ENCODE measurements at places on chromosomes 7 and 10.

- DNase-seq = peak; percentile 57
Observed at GRCh38 chr7:135147899-135148721, at the start of gene TMEM140. Gene TMEM140, plus strand, starts transcription at chr7:135148072. Its CDS starts 16,370 bp downstream, at chr7:135164442.

GRCh38 chr10:17443707-17444387, 10.5 kb downstream of the ST8SIA6 start:
- DNase-seq = no peak

DNA sequence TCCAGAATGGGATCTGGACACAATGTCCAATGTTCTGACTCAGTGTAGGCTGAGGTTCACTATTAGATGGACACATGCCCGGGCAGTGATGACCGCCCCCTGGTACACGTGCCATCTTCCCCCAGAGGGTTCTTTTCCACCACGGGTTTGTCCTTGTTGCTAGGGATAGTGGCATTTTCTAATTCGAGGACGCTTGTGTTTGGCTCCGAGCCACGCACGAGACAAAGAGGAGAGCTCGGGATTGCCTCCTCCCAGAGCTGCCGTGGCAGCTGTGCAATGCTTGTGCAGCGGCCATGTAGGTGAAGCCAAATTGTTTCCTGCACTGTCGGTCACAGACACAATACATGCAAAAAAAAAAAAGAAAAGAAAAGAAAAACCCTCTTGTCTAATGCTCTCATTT, 207.5 kb downstream of the PAXIP1 start:
- no peak for DNase-seq

DNA sequence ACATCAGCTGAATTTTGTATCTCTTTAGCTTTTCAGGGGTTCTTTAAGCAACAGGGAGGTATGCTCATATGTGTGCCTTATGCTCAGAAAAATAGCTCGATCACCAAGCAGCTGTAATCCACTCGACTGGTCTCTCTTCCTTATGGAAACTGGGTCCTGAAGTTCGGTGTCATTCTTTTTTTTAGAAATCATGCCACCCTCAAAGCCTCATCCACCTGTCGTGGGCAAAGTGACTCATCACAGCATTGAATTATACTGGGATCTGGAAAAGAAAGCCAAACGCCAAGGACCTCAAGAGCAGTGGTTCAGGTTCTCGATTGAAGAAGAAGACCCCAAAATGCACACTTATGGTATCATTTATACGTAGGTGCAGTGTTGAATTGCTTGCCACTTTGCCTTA, 83.6 kb downstream of the FANK1 start:
- no peak for DNase-seq

- DNase-seq = no peak
Observed at GRCh38 chr10:79056361-79056735, 12.4 kb upstream of the ZMIZ1 start.

- DNase-seq = no peak
Observed at GRCh38 chr10:103417601-103418000, 21.2 kb downstream of the PDCD11 start.

- no peak for DNase-seq
Observed at GRCh38 chr10:34254596-34254995, 560.5 kb downstream of the PARD3 start.

GRCh38 chr7:104836976-104837375, 177.0 kb upstream of the KMT2E start:
- no peak for DNase-seq

DNA sequence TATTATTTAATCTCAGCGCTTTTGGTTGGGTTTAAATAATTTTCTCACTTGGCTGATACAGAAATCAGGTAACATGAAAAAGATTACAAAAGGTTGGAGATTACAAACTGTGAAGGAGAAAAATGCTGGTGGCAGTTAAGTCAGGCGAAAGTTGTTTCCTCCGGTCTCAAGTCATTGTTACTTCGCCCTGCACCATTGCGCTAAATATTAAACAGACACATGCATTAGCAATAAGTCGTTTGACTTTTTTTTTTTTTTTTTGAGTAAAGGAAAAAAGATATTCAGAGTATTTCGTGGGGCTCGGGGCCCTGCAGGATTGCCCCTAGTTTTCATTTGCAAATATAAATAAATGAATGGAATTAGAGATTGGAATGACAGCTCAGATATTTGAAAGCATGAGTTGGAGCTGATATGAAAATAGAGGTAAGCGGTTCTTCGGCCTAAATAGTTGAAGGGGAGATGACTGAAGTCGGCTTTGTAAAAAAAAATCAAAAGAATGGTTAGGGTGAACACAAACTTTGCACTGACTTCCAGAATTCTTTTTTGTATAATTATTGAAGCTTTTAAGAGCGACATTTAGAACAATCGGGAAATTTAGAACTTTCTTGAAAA, 914 bp downstream of the SDHAF3 start:
- no peak for DNase-seq

- no peak for DNase-seq
Observed at GRCh38 chr7:109029866-109030265, 460.2 kb downstream of the DNAJB9 start.

DNA sequence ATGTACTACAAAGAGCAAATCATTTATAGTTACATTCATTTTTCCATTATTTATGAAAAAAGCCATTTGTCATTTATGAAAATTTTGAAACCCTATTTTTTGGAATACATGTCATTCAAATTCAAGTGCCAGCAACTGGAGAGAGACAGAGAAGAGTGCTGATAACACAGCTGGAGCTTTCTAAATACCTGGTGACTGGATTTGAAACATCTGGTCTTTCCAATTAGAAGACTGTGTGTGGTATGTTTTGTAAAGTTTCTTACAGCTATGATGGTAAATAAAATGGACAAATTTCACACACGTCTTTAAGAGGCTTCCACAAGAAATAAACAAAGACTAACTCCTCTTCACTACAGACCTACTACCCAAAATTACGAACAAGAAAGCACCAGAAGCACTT, 56.8 kb downstream of the CHCHD3 start:
- DNase-seq = no peak

GRCh38 chr7:93194386-93194785, 31.9 kb downstream of the HEPACAM2 start:
- DNase-seq = no peak

DNA sequence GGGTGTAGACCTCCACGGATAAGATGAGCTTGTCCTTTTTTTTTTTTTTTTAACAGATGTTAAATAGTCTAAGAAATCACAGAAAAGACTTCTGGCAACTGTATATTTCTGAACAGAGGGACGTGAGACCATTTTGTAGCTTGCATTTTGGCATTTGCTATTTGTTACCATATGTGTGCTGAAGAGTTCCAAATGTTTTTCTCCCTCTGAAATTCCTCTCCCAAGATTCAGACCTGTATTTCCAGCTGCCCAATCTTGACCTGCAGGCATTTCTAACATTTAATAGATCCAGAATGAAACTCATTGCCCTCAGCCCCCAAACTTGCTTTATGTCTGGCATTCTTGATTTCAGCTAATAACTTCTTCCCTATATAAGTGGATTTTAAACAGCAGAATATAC, 223.1 kb upstream of the FZD1 start:
- DNase-seq = no peak

GRCh38 chr10:96124230-96125141, 5.6 kb upstream of the ZNF518A start:
- no peak for DNase-seq

- DNase-seq = no peak
Observed at GRCh38 chr10:48944171-48944570, 4.5 kb upstream of the LRRC18 start.

DNA sequence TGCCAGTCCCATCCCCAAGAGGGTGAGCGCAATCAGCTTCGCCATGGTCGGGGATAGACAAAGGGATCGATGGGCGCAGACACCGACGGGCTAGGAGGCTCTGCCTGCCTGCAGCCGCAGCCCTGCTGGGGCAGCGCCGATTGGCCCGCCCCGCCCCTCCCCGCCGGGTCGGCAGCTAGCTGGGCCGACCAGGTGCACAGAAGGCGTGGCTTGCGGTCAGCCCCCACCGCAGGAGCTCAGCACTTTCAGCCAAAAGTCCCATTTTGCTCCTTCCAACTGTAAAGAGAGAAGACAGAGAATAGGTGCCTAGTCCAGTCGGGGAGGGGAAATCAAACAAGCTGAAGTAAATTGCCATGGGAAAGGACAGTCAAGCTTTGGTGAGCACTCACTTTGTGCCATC, at the start of gene PON1:
PON1 (minus strand) TSS at position 102 of the 400 bp plus-strand sequence; CDS start at position 45, 57 bp downstream.
- DNase-seq = no peak

- DNase-seq = no peak
Observed at GRCh38 chr10:18417950-18418527, 233.3 kb downstream of the NSUN6 start.

DNA sequence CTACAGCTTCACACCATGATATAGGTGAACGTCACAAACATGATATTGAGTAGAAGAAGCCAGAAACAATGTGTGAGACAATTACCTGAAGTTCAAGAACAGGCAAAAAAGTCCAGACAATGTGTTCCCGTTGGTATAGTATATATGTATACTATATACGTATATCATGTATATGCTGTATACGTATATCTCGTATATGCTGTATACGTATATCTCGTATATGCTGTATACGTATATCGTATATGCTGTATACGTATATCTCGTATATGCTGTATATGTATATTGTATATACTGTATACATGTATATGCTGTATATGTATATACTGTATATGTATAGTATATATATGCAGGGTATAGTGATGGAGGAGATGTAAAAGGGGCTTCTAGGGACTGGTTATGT, 10.8 kb downstream of the ZSCAN25 start:
- DNase-seq = no peak

DNA sequence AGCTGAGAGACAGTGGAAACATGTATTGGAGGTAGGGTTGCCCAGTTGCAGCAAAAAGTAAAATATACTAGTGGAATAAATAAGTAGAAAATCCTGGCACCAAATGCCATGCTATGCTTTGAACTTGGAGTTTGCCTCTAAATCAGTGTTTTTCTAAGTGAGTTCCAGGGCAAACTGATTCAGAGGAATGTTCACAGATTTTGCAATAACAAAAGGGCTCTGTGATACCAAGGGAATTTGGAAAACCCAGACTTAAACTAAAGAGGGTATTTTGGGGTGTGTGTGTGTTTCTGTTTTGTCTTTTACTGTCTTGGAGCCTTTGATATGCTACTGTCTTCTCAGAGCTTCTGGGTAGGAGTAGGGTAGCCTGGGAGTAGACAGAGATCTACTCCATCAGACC, 39.9 kb downstream of the SLC26A4 start:
- no peak for DNase-seq

GRCh38 chr7:101159696-101160674, 5.4 kb downstream of the VGF start:
- no peak for DNase-seq

DNA sequence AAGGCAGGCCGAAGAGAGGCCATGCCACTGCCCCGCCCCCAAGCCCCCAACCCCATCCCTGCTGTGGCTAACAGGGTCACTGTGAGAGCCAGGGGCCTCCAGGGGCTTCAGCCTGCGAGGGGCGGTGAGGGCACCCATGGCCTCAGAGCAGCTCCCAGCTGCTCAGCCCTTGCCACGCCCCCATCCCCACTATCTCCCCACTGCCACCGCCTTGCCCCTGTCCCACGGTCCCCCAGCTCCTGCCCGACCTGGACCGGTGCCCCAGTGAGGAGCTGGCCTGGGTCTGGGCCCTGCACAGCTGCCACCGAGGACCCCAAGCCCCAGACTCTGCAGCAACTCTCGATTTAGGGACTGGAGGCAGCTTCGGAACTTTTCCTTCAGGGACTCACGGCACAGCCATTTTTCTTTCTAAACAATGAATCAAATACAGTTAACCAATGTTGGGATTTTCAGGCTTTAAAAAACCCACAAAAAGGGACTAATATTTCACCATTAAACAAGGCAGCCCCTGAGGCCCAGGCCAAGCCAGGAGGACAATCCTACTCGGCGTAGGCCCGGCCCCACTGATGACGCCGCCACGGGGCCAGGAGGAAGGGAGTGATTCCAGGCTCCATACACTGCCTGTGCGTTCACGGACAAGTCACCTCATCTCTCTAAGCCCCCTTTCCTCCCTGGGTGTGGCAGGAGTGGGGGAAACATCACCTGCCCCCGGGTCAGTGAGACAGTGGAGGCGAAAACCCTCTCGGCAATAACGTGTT, 237.1 kb downstream of the ELFN1 start:
- DNase-seq = no peak

GRCh38 chr10:3902054-3902808, 117.2 kb upstream of the KLF6 start:
- no peak for DNase-seq

- no peak for DNase-seq
Observed at GRCh38 chr10:76469675-76470074, 1038.3 kb downstream of the LRMDA start.

DNA sequence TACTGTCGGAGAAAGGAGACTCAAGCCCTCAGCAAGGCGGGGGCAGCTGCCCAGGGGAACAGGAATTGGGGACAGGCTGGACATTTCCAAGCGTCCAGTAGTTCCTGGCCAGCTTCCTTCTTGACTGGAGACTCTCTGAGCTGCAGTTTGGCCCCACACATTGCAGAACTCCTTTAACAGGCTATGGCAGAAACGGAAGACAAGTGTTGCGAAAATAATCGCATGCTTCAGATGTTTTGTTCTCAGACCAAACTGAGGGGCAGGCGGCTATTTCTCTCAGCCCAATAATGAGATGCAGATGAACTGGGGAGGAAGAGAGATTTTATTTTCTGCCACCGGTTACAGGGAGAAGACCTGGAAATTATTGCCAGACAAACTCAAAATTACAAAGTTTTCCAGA, 88.0 kb upstream of the PFKP start:
- DNase-seq = no peak

GRCh38 chr7:20721086-20721810, 65.4 kb downstream of the SP8 start:
- no peak for DNase-seq

GRCh38 chr7:30864101-30864500, 47.6 kb upstream of the AQP1 start:
- no peak for DNase-seq

- DNase-seq = no peak
Observed at GRCh38 chr7:30139836-30140384, 5.1 kb downstream of the MTURN start.

GRCh38 chr7:92634924-92635519, 44.8 kb upstream of the FAM133B start:
- no peak for DNase-seq

GRCh38 chr10:88194041-88194887, 330.8 kb downstream of the PTEN start:
- no peak for DNase-seq

- no peak for DNase-seq
Observed at GRCh38 chr10:9579110-9579705, 1438.5 kb upstream of the CELF2 start.

DNA sequence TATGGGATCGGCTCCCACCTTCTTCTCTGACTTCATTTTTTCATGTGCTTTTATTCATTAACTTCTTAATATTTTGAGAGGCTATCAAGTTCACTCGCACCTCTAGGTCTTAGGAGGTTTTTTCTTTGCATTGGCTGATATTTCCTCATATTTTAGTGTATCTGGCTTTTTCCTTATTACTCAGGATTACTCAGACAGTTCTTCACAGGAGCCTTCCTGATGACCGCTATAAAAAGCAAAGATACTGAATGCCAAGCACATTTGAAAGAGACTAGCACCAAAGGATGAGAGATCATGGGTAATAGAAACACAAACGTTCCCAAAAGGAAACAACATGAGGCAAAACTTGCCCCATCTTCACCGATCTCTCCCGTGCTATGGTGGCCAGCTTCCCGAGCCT, 409.2 kb upstream of the KLF6 start:
- DNase-seq = no peak

- no peak for DNase-seq
Observed at GRCh38 chr10:22690158-22690557, 24.2 kb downstream of the PIP4K2A start.

GRCh38 chr10:288316-289200, 153.3 kb downstream of the ZMYND11 start:
- DNase-seq = no peak

- no peak for DNase-seq
Observed at GRCh38 chr7:35993676-35994606, 159.1 kb upstream of the EEPD1 start.

GRCh38 chr10:123191886-123192285, 37.7 kb downstream of the BUB3 start:
- DNase-seq = no peak
